ENCODE measurements at places on chromosomes 6 and 20.

- no peak for DNase-seq
Measured at GRCh38 chr20:23625236-23625964, 12.4 kb downstream of the CST3 start.

DNA sequence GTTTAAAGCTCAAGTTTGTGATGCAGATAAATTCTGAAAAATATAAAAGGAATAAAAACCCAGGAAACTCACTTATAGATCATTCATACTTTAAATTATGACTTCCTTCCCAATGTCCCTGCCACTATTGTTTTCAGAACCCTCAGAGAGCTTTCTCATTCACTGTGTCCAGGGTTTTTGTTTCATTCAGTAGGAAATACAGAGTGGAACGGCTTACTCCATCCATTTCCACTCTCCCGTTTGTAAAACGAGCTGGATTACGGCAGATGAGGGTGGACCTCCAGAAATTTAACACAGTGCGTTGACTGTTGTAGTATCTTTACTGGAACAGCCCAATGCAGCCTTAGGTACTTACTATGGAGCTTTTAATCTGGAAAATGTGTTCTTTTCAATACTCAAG lies 23.6 kb downstream of the BPIFA1 start:
- DNase-seq = no peak

- no peak for DNase-seq
Measured at GRCh38 chr6:166925141-166925996, 31.0 kb downstream of the RNASET2 start.

DNA sequence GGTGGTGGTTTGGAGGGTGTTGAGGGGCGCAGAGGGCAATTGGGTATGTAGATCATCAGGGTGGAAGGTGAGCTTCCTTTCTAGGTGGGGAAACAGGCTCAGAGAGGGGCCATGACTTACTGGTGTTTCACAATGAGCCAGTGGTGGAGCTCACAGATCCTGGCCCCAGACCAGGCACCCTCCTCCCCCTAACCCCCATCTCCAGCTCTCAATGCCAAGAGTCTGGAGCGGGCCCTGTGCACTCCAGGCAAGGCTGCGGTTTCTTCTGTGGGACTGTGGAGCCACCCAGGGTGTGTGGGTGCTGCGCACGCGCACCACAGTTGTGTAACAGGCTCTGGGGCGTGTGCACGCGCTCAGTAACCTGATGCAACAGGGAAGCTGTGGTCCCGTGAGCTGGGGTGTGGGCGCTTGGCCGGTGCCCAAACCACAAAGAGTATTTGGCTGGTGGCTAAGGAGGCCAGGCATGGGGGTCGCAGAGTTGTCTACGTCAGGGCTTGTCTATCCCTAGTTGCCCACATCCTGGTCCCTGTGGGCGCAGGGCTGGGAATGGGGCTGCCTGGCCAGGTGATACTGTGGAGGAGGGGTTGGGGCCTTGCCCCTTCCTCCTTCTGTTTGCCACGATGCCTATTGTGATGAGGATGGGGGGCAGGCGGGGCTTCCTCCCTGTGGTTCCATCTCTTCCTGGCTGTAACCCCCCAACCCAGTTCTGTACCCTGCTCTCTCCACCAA lies 37.5 kb upstream of the MRPS18A start:
- no peak for DNase-seq

DNA sequence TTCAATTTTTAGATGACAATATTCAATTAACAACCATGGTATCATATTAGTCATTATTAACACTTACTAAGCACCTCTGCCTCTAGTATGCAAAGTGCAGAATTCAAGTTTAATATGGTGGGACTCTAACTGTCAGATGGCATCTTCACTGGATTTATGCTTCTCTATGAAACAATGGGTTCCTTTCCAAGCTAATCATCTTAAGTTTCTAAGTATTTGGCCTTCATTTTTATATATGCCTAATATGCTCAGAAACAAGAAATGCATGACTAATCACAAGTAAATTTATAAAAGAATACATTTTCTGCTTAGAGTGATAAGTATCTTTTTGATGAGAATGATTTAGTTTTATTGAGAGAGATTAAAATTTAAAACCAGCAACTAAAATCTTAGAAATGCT lies 144.7 kb downstream of the HIVEP2 start:
- DNase-seq = no peak

DNA sequence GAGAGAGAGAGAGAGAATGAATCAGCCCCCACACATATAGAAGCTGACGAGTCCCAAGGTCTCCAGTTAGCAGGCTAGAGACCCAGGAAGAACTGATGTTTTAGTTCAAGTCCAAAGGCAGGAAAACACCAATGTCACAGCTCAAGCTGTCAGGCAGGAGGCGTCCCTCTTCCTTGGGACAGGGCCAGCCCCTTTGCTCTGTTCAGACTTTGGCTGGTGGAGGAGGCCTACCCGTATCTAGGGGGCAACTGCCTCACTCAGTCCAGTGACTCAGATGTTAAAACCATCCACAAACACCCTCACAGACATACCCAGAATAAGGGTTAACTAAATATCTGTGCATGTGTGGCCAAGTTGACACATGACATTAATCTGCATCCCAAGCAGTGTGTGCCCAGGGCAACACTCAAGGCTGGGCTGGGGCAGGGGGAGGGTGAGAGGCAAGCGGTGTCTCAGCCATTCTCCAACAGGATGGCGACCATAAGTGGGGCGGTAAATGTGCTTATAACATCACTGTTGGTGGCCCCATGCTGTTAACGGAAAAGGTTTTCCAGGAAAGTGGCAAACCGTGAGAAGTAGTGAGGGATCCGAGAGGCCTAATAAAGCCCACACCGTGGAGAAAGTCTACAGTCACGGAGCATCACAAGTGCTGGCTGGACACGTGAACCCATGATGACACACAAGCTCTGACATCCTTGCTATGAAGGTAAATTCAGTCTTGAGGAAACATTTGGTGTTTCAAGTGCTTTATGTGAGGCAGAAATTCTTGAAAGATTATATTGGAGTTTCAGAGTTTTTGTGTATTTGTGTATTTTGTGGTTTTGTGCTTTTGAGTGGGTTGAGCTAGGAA lies 28.1 kb downstream of the RAMACL start:
- DNase-seq = no peak

Measured in right kidney (tissue), 9 donors.